SK-N-SH (cell line): ENCODE measurements at places on chromosomes 2 and 18.

- no peak for DNase-seq
These were observed 25.6 kb upstream of the UBE2F start for GRCh38 chr2:237941239-237941638.

- DNase-seq, result no peak
These were observed 38.7 kb downstream of the EMX1 start for GRCh38 chr2:72956050-72956395.

GRCh38 chr18:48662011-48662661 is 123.3 kb downstream of the CTIF start:
- DNase-seq, result no peak

GRCh38 chr2:205175831-205176230 is 506.5 kb upstream of the NRP2 start:
- no peak for DNase-seq

DNA sequence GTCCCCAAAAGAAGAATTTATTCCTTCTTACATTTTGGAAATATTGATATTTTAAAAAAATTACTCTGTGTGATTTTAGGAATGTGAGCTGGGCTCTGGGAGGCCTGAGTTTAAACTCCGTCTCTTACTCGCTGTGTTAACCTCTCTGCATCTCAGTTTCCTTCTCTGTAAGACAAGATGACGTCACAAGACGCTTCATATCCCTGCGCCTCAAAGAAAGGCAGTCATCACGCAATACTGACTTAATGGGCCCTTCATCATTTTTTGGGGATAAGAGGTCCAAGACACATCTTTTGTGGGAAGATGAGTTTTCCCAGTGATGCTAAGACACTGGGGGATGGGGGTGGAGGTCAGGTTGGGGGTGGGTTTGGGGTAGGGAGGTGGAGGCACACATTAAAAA is 320.4 kb downstream of the AFF3 start:
- no peak for DNase-seq

- DNase-seq, result no peak
These were observed 111.5 kb downstream of the MGAT5 start for GRCh38 chr2:134365356-134365755.

GRCh38 chr18:42296192-42296591 is 341.2 kb downstream of the PIK3C3 start:
- DNase-seq, result no peak

GRCh38 chr18:49601211-49601610 is 39.4 kb downstream of the LIPG start:
- no peak for DNase-seq

DNA sequence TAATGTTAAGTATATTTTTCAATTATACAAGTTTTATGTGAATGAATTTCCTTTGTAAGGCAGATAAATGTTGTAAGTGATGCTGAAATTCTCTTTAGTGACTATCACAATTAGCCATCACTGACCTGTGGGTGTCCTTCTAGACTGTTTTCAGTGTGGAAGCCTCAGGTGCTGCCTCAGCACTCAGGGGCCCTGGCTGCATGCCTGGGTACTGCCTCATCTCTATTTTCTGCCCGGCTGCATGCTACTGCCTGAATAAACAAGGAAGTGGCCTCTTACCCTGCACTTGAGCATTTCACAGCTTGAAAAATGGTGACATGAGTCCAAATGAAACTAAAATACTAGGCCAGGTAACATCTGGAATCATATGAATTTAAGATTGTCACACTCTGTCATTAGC is 787.6 kb upstream of the SALL3 start:
- no peak for DNase-seq

DNA sequence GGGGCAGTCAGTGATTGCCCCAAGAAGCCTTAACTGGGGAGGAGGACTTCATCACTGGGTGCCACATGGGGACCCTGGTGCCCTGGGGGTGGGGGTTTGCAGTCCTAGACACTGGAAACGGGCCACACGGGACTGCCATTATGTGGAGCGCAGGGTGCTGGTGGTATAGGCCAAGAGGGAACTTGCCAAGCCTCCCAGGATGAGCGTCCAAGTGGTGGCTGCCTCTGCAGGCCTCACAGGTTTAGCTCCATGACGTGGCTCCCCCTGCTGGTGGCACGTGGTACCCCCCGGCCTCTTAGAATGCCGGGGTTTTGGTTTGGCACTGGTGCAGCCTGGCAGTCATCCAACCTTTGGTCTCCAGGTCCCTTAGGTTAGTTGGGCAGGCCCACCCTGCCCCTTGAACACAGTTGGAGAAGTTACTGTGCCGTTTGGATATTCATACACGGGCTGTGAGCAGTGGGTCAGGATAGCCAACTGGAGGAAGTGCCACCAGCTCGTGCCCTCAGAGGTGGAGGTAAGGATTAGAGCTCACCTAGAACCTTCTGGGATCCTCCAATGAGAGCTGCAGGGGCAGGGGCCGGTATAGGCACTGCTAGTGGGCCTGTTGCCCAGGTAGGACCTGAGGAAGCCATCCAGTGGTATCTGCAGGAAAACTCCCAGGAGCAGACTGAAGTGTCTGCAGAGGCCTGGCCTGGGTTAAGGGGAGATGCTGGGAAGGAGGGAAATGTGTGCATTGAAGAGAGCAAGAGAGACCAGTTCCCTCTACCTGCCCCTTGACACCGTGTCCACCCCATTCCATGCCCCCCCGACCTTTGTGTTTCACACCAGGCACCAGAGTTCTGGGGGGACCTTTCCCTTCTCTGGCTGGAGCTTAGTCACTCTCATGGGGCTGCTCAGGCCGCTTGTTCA is 5.7 kb downstream of the PTMA start:
- peak; percentile 88 for DNase-seq

DNA sequence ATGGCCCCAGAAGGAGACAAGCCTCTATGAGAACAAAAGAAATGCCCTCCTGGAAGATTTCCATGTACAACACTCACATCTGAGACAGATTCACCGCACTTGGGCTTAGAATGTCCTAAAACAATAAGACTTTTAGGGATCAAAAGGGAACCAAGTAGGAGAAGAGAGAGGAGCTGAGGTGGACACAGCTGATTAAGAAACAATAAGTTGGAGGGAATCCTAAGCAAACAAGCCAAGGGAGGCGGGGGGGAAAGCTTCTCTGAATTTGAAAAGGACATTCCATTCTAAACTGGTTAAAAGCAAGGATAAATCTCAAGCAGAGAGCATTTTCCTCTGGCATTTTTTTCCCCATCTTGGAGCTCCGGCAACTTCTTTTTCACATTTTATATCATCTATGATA is 9.9 kb downstream of the ACVR1 start:
- no peak for DNase-seq

GRCh38 chr2:160381425-160381951 is 112.1 kb downstream of the RBMS1 start:
- DNase-seq, result no peak

DNA sequence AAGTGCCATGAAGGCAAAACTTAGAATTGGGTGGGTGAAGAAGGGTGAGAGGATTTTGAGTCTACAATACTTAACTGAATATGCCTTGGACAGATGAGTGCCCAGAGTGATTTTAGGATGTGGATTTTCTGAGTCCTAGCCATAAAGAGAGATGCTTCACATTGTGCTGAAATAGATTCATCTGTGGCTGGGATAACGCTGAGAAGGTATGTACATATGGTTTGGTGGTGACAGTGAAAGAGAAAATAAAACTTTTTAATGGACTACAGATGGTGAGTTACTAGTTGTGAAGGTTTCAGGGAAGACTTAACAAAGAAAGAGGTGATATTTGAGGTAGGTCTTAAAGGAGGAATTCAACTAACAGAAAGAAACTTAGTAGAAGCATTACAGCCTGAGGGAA is 265.8 kb downstream of the AKAIN1 start:
- no peak for DNase-seq

DNA sequence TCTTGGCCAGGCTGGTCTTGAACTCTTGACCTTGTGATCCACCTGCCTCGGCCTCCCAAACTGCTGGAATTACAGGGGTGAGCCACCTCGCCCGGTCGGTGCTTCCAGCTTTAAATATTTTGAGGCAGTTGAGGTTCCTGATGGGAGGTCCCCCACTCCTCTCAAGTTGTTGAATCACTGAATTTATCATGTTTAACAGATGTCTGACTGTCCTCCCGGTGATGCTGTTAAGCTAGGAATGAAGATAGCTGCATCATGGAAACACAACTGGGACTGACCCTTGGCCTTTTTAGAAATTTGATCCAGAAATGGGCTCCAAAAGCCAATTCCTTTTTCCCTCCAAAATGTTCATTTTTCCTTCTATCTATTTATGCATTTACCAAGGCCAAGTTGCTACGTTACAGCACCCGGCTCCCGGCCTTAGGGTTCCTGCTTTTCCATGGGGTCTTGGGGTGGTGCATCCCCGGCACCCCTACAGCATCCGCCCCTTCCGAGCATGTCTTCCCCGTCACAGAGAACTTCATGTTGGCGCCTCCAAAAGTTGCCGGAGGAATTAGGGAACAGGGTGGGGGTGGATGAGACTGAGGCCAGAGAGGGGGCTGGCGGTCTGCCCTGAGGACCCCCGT is 43.9 kb downstream of the PAX8 start:
- DNase-seq, result no peak

DNA sequence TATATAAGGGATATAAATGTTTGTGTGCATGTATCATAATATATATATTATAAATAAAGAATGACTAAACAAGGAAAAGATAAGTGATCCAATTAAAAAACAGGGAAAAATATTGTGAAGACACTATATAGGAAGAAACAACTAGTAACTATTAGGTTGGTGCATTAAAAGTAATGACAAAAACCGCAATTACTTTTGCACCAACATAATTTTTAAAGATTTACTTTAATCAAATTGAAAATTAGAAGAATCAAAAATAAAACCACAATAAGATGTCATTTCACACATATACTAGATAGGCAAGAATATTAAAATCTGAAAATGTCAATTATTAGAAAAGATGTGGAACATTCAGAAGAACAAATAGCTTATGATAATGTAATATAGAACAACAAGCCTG is 595.9 kb downstream of the KCNJ3 start:
- no peak for DNase-seq

- DNase-seq, result peak; percentile 85
These were observed 475 bp downstream of the B3GNT2 start for GRCh38 chr2:62196278-62196901.

DNA sequence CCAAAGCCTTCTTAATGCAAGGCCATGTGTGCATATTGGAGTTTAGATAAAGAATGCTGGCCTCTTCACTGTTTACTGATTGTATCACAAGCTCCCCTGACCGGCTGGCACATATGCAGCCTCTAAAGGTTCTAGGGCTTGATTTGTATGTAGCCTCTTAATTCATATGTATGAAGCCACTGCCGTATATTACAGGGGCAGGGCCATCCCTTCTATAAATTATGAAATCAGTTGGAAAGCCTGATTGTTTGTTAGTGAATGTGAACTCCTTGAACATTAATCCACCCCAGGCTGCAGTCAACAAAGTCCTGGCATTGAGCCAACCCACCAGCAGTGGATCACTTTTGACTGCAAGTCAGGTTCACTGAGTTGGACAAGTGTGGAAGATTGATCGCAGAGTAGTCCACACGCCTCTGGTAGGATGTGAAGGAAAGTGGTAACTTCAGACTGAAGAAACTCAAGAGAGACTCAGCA is 61.6 kb upstream of the PARD3B start:
- DNase-seq, result peak; percentile 47

- no peak for DNase-seq
These were observed 10.4 kb upstream of the LRRFIP1 start for GRCh38 chr2:237616734-237617586.

DNA sequence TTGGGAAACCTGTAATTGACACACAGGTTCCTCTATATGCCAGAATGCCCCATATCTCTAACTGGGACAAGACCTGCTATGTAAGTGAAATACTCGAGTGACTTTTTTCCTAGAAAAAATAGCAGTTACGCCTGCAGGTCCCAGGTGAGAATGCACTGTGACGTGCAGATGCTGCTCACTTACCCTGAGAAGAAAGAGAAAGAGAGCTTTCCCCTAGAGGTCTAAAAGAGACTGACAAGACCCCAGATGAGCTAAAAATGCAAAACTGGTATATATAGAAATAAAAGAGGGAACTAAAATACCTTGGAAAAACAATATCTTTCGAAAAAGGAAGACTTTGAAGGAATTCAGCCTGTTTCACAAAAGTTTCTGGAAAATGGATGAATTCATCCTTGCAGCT is 383.0 kb upstream of the DCC start:
- DNase-seq, result no peak

GRCh38 chr2:215052404-215052803 is 86.0 kb downstream of the ABCA12 start:
- no peak for DNase-seq

- no peak for DNase-seq
These were observed 126.4 kb upstream of the HNMT start for GRCh38 chr2:137837830-137838229.

- no peak for DNase-seq
These were observed 194.1 kb upstream of the SIX2 start for GRCh38 chr2:45203400-45203799.

DNA sequence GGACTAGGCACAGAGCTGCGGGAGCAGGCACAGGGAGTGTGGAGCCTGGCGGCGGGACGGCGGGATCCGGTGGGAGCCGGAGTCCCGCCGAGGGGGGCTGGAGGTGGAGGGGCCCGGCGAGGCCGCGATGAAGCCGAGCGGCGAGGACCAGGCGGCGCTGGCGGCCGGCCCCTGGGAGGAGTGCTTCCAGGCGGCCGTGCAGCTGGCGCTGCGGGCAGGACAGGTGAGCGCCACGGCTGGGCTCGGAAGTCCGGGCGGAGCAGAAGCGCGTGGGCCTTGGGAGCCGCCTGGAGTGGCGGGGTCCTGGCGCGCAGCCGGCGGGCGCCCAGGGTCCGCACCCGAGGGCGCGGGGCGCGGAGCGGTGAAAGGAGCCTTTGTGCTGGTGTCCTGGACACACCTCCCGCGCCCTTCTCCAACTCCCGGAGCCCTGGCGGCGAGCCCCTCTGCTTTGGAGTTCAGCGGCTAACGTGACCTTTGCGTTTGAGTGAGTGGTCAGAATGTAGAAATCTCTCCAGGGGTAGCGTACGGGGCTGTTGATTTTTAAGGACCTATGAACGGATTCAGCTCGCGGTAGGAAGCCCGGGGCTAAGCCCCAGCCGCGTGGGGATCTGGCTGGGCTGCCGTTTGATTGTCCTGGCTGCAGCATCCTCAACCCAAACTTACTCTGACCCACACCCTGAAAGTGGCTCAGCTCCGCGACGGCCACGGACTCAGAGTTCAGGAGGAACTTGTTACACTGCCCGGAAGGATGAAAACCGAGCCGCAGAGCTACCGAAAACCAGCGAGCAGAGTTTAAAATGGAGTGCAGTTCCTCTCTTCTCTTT is 448 bp downstream of the IMPA2 start:
- no peak for DNase-seq

GRCh38 chr2:28495551-28496250 is at the start of gene PLB1:
Gene PLB1 (plus strand): TSS chr2:28496060. CDS start chr2:28496115, 55 bp downstream.
- DNase-seq, result no peak

- no peak for DNase-seq
These were observed 56.6 kb upstream of the AGPS start for GRCh38 chr2:177335917-177336450.

GRCh38 chr2:42566837-42567321 is 1.6 kb upstream of the MTA3 start:
- DNase-seq, result no peak
